ENCODE measurements at places on chromosomes 6 and 20.
A peak's percentile ranks its signal among the peaks of the same experiment; 100 is the strongest.

DNA sequence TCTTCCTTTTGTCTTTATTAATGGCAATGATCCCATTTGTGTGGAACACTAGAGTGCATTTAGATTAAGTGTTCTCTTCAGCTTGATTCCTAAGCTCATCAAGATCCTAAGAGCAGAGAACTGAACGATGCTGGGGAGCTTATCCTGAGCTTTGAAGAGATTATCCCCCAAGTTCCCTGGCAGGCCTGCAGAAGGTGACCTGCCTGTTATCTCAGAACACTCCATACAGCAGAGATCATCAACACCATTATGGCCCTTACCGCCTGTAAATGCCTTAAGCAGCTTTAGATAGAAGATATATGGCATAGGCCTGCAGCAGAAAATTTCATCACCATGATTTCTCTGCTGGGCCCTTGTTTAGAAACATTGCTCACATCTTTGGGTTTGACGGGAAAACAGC lies 779.9 kb upstream of the MAP3K7 start:
- DNase-seq, result no peak

GRCh38 chr6:134424165-134424797 lies 106.4 kb upstream of the SGK1 start:
- DNase-seq, result no peak

DNA sequence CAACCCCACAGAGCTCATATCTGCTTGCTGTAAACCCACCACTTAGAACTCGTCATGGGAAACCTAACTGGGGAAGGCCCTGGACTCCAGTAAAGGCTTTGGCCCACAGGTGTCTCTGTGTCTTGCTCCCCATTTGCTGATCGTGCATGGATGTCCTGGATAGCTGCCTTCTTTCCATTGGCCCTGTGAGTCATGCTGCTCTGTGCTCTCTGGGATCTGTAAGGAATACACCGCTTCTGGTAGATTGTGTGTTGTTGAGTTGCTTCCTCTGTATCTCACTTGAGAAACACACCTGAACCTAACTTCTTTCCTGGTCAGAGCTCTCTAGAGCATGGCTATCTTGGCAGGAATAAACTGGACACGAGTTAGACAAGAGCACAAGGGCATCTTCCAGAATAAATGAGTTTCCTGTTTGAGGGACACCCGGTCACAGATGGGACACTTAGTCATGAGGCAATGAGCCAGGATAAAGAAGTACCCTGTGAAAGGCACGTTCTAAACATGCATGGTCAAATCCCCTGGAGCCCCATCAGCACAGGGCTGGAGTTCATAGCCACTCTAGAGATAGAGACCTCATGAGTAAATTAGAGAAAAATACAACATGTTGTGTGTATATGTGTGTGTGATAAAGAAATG lies 99.6 kb upstream of the TMEM170B start:
- DNase-seq, result no peak

GRCh38 chr20:6055981-6056569 lies 2.2 kb upstream of the LRRN4 start:
- no peak for DNase-seq

DNA sequence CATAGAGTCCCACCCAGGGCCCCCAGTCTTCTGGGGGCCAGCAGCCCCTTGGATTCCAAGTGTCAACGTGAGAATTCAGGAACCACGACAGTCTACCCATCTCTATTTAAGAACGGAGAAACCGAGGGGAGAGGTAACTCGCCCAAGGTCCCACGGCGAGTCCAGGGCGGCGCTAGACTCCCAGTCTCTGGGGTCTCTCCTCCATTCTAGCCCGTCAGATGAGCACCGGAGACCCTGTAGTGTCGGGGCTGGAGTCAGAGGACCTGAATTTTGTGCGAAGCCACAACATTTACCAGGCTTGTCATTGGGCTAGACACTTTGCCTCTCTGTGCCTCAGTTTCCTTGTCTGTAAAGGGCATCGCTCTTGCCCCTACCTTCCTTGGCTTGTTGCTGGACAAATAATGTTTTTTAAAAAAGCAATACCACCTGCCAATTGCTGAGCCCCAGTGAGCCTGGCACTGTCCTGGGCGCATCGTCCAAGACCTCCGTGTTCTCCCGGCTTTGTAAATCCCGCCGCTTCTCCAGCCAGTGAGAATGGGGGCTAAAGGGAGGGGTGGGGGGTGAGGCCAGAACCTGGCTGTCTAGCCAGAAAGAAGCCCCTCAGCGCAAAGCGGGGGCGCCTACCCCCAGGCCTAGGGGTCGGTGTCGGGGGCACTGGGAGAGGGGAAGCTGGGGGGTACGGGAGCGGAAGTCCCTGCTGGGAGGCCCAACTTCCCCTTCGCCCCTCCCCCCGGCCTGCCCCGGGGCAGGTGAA lies 91.7 kb downstream of the NCR2 start:
- no peak for DNase-seq

GRCh38 chr6:116500969-116501433 lies 10.4 kb upstream of the CALHM5 start:
- DNase-seq, result no peak

DNA sequence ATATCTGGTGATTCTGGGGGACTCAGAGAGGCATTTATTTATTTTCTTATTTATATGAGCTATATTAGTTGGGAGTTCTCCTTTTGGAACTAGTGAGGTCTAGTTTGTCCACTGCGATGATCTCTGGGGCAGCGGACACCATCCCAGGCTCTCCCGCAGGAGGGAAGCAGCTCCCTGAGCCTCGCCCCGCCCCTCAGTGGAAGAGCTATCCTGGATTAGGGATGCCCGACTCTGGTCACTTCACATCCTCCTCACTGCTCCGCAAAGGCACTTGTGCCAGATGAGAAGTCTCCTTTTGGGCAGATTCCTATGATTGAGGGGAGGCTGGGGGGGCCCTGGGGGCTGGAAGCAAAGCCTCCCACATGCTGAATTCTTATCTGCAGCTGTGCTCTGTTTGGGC lies 3.6 kb upstream of the MAS1 start:
- DNase-seq, result no peak

DNA sequence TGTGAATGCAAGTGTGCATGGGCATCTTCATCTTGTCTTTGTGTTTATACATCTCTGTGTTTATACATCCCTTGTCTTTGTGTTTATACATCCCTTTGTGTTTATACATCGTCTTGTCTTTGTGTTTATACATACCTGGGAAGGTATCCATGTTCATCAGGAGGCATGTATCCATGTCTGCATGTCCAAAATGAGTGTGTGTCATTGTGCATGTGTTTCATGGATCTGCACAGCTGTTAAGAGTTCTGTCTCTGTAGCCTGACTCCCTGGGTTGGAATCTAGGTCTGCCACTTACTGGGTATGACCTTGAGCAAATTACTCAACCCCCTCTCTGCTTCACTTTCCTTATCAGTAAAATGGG lies 50.1 kb upstream of the SIRPA start:
- DNase-seq, result no peak

GRCh38 chr6:41767112-41767833 lies 12.4 kb downstream of the FRS3 start:
- DNase-seq, result peak; percentile 24

DNA sequence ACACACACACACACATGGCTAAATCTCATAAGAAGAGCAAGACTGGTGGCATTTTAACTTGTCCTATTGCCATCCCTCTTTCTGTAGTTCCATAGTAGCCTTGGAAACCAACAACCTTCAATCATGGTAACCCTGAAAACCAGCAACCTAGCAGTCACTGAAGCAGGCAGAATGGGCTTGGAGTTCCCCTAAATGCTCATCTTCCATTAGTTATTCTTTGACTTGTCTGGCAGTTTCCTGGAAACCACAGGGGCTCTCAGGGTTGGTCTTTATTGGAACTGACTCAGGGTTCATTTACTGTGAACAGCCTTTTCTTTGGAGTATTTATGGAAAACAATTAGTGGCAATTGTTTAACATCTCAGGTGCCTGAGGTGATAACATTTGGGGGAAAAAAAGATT lies 19.4 kb upstream of the BRPF3 start:
- DNase-seq, result no peak

GRCh38 chr6:132734694-132735236 lies 20.9 kb upstream of the VNN1 start:
- no peak for DNase-seq

- no peak for DNase-seq
Measured at GRCh38 chr6:40695114-40695513, 108.0 kb upstream of the LRFN2 start.

DNA sequence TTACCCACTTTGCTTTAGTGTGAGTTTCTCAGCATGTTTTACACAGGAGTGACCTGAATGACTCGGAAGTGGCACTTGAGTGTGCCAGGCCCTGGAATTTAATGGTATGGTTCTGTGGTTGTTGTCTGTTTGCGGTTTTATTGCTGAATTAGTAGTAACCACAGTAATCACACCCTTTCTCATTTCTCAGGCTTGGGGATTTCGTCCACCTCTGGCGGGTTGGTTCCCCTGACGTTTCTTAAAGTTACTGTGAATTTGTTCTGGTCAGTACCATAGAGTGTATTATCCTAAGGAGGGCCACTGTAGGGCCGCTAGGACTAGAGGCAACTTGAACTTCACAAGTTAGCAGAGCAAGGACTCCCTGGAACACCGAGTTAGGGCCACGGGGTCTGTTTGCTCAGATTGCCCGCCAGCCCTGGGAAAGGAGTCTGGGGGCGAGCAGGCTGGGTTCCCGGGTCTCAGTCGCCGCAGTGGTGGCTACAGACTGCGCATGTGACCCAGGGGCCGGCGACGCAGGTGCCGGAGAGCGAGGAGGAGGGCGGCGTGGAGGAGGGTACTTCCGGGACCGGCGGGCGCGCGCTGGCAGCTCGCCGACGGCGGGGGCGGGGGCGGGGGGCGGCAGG lies 546 bp upstream of the KLHL32 start:
- no peak for DNase-seq

DNA sequence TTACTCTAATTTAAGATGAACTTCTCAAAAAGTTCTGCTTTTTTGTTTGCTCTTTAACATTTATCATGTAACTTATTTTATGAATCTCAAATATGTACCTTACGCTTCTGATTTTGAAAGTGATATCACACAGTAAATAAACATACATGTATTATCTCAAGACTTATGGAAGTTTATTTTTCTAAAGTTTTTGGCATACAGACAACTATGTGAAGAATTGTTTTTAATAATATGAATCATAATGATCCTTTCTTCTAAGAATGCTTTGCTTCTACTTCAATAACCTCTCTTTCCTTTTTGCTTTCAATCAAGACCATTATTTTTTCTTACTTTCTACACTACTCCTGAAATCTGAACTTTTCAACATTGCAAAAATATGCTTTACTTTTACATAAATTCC lies 816.4 kb downstream of the EYS start:
- DNase-seq, result no peak

DNA sequence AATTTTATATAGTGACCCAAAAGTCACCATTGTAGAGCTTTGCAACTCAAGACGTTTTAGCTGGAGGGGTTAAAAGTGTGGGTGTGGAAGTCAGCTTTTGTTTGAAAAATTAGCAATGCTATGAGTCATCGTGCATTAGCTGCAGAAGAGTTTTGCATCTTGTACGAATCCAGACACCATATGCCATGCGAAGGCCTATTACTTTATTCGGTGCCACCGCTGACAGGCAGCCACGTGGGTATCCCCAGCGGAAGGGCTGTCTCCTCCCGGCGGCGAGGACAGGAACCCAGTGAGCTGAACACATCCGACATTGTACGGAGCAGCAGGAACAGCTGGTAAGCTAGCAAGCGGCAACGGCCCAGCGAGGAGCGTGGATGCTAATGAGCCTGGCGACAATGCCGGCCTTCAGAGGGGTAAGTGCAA lies 84.4 kb downstream of the INSM1 start:
- peak; percentile 5 for DNase-seq

DNA sequence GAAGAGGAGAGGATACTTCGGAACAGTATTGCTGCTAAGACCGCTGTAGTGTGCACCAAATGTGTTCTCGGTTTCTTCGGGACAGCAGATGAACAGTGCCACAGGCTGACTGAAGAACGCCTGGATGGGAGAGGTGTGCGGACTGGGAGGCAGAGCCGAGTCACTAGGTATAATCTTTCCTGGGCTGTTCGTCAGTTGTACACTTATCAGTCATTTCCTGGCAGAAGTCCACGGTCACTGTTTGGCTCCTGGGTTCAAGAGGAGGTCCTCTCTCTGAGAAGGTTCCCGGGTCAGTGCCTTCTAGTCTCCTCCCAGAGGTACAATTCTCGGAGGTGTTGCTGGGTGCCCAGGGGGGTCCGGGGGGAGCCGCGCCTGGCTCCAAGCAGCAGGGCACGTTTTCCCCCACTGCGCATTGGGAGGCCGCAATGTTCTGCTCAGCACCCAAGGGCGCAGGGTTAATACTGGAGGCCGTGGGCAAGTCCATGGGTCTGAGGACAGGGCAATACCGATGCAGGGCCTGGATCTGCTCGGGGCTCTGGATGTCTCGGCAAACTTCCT lies 38.1 kb downstream of the GJA10 start:
- no peak for DNase-seq

DNA sequence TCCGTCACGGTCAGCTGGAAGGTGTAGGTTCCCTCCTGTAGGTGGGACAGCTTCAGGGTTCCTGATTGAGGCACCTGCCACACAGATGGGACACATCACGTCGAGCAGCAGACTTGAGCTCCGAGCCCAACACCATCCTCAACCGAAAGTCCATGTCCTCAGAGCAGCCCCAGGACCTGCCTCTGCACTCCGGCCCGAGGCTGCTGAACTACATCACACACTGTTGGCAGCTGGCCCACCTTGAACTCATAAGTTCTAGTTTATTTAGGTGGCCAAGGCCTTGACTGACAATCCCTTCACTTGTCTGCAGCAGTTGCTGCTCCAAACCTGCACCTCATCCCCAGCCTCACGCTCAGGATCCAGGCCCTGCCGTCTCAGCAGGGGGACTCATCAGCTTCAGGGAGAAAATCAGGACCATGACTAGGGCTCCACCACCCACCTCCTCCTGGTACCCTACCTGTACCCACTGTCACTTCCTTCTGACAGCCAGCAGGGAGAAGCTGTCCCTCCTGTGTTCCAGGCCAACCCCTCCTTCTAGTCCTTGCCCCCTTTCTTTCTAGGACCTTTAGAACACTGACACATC lies 21.0 kb downstream of the LRP11 start:
- DNase-seq, result no peak

GRCh38 chr6:89475634-89476033 lies 42.7 kb downstream of the ANKRD6 start:
- DNase-seq, result no peak

DNA sequence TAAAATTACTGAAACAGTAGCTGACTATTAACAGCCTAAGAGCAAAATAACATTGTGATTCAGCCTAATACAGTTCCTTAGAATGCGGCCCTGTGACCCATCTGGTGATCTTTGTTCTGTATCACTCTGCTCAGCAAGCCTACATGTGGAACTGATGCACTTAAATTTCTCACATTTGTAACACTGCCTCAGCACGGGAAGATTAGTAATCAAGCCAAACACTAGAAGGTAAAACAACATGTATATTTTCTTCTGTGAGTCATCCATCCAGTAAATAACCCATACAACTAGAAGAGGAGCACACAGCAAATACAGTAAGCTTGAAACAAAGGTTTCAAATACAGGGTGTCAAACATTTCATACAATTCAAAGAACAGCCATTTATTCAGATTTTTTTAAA lies 189.7 kb upstream of the NOX3 start:
- no peak for DNase-seq

DNA sequence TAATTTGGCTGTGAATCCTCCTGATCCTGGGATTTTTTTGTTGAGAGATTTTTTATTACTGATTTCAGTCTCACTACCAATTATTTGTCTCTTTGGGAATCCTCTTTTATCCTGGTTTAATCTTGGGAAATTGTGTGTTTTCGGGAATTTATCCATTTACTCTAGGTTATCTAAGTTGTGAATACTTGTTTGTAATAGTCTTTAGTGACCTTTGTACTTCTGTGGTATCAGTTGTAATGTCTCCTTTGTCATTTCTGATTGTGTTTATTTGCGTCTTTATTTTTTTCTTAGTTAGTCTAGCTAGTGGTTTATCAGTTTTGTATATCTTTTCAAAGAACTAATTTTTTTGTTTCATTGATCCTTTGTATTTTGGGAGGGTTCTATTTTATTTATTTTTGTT lies 27.3 kb upstream of the ZNF337 start:
- DNase-seq, result no peak

Data from AG04449 (cell line).